ENCODE measurements at places on chromosomes 6 and 20. TPM values are rescaled to one million over a fixed set of nuclear protein-coding genes. Genes with fewer than 3 reads are reported as not detected.

- no peaks in the 10 kb centered on the region for H3K27me3 ChIP-seq
- H3K4me1 ChIP-seq = no peaks in the 10 kb centered on the region
- H3K4me3 ChIP-seq = no peak overlapping the region
- no peak overlapping the region for H3K27ac ChIP-seq
Measured at GRCh38 chr6:32329141-32329540, 42.6 kb downstream of the TSBP1 start.

GRCh38 chr6:19268117-19268516 lies 569.1 kb upstream of the ID4 start:
- no peaks in the 10 kb centered on the region for H3K27me3 ChIP-seq
- no peak overlapping the region for H3K4me3 ChIP-seq
- H3K36me3 ChIP-seq = no peaks in the 10 kb centered on the region
- H3K27ac ChIP-seq = no peak overlapping the region
- no peaks in the 10 kb centered on the region for H3K4me1 ChIP-seq

The LPA gene
- not detected for total RNA-seq

The CDC5L gene
- total RNA-seq = 20.7 TPM

The COL9A3 gene
- 0.79 TPM for total RNA-seq

The TPD52L2 gene
- total RNA-seq = 112 TPM
